ENCODE measurements at places on chromosomes 2 and 18.

GRCh38 chr18:58862851-58863538, 1.7 kb upstream of the ZNF532 start:
- DNase-seq: peak; percentile 42

DNA sequence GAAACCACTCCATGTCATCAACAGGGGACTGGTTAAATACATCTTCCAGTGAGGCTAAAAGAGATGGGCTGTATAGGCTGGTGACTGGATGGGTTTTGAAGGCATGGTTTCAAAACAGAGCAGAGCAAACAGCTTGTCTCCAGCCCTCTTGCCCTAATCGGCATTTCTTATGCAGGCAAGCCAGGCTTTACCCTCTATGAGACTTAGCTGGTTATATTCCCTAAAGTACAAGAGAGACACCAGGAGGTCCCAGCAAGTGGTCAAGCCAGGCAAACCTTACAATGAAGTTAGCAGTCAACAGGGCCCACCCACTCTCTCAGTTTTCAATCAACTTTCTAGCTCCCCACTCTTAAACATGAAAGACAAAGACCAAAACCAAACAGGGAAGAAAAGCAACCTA, 19.0 kb downstream of the OSBPL1A start:
- no peak for DNase-seq

DNA sequence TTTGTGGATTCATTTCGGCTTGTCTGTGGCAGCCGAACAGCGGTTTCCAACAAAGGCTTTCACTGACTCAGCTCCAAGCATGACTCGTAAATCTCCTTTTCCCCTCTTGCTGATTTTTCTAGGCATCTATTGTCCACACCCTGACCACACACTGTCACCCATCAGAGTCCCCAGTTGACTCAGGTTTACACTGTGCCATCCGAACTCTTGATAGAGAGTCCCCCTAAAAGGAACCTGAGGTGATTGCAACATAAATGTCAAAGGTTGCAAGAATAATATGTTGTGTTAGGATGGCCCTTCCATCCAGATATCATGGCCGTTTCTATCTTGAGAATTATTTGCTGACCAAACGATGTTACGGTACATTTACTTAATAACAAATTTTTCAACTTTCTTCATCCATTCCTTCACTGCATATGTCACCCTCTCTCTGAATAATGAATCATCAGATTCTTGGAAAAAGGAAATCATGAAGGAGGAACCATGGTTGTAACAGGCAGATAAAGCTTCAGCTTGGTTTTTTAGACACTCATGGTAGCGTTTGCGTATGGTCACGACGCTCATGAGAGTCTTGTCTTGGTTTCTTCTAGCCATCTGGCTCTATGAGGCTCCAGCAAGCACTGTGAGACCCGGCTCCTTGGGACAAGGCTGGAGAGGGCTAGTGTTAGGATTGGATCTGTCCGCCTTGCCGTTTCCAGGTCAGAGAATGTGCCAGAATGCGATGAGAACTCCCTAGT, 72.1 kb downstream of the NPAS2 start:
- DNase-seq: no peak

GRCh38 chr2:63118821-63119220, 68.2 kb downstream of the OTX1 start:
- no peak for DNase-seq

GRCh38 chr18:74878267-74878666, 280.6 kb downstream of the ZNF407 start:
- DNase-seq: no peak

DNA sequence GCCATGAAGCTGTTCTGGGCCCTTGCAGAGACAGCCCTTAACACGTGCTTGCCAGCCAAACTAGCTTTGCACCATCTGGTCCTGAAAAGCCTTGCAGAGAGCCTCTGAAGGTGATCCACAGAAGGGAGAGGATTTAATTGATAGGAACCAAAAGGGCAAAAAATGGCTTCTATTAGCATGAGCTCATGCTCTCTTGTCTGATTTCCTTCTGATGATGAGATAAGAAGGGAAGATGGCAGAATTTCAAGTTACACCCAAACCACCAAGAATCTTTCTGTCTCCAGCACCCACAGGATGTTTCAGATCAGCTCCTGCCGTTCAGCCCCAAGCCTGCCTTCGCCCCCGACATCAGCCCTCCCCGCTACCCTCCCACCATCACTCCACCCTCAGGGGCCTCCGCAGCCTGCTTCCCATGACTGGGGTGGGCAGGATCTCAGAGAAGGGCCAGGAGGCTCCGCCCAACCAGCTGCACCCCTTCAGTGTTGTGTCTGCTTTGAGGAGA, 23.4 kb upstream of the GLI2 start:
- DNase-seq: peak; percentile 45

- no peak for DNase-seq
These were observed 83.4 kb upstream of the TXNDC2 start for GRCh38 chr18:9802175-9803062.

- DNase-seq: no peak
These were observed 84.0 kb downstream of the RTN4 start for GRCh38 chr2:54966165-54966832.

- no peak for DNase-seq
These were observed 65.2 kb downstream of the RNF152 start for GRCh38 chr18:61827591-61827990.

- DNase-seq: no peak
These were observed 1.0 kb upstream of the NPHP1 start for GRCh38 chr2:110205660-110206455.

GRCh38 chr18:3448838-3449511, 997 bp upstream of the TGIF1 start:
- no peak for DNase-seq

GRCh38 chr2:200264631-200265030, 41.9 kb upstream of the SPATS2L start:
- no peak for DNase-seq

DNA sequence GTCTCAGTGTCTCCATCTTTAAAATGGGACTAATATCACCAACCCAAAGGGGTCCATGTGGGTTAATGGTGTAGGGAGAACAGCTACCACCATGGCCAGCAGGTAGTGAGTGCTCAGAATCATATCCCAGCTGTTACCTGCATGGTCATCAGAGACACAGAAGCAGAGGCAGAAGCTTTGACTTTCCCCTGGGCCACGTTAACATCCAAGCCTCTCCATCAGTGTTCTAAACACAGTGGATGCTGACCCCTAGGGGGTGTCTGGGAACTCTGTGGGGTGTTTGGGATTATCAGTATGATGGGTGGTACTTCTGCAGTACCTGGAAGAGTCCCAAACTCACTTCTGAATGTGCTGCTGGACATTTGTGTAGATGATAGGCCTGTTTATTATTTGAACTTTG, 93.6 kb downstream of the GYPC start:
- DNase-seq: no peak

GRCh38 chr2:211930331-211930730, 608.3 kb downstream of the ERBB4 start:
- DNase-seq: no peak

DNA sequence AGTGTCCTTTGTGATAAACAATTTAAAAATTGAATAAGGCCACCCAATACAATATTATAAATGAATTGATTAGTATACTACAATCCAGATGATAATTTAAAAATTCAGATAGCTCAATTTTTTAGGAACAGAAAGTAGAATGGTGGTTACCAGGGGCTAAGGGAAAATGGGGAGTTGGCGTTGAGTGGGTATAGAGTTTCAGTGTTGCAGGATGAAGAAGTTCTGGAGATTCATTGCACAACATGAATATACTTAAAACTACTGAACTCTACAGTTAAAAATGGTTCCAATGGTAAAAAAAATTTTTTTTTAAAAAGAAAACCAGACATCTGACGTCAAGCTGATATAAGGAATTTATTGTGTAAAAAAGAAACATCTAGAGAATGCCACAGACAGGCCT, 20.9 kb downstream of the SLC39A6 start:
- no peak for DNase-seq

DNA sequence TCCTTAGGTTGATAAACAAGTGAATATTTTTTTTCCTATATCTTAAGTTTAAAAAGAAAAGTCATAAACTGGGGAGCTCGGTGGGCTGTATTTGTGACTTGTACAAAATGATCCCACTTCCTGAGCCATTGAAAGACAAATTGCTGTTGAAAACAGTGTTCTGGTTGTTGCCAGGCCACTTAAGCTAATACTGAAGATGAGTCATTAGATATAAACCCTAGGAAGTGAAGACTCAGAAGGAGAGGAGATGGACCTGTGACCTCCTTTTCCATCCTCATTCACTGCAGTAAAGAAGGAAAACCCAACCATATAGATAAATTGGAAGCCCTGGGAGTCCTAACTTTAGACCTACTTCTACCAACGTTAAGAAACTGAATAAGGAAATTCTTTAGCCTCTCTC, 46.2 kb upstream of the SERPINE2 start:
- DNase-seq: no peak

- DNase-seq: no peak
These were observed 74.4 kb upstream of the TWIST2 start for GRCh38 chr2:238773472-238773871.

- no peak for DNase-seq
These were observed 184.3 kb downstream of the UBE2E3 start for GRCh38 chr2:181164699-181165098.

- DNase-seq: peak; percentile 27
These were observed 265.3 kb upstream of the PKDCC start for GRCh38 chr2:41782306-41783158.

GRCh38 chr18:23835506-23835905, 146.3 kb downstream of the LAMA3 start:
- no peak for DNase-seq

DNA sequence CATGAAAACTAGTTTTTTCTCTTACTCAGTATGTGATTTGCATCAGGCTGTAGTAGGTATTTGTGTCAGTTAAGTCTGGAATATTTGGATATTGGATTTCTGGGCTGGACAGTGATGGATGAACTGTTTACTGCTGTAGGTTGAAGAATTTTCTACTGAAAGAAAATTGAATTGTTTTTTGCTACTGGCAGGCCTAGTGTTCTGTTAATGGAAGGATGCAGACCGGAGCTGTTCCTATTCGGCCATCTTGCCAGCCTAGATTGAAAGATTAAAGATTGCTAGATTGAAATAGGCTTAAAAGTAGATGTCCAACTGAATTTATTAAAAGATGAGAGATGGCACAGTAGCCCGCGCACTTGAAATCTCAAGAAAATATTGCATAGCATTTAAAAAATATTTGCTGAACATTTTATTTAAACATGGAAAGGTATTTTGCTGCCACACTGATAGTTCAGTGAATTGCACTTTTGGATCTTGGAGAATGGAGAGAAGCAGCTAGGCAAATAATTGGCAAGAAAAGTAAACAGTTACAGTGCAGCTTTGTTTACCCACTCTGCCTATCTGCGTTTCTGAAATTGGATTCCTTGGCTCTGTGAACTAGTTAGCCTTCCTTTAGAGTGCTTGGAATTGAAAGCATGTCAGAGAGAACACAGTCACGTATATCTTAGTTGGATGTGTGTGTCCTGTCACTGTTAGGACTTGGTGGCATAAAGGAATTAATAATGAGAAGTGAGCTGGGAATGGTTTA, 54.1 kb downstream of the EPB41L5 start:
- no peak for DNase-seq

- no peak for DNase-seq
These were observed 36.4 kb upstream of the FOSL2 start for GRCh38 chr2:28356095-28356911.

DNA sequence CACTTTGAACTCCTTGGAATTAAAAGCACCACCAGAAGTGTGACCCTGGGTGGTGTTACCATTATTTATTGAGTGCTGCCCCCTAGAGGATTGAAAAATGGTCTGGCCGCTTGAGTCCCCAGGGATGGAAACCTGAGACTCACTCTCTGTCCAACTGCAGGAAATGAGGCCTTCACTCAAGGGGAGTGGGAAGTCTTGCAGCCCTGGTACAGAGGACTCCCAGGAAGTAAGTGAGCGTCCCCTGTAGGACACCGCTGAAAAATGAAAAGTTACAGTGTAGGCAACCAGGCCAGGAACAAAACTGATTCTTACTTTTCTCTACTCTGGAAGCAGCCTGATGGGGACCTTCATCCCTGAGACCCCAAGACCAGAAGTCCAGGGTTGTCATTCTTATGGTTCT, 2.2 kb upstream of the NRP2 start:
- peak; percentile 85 for DNase-seq

DNA sequence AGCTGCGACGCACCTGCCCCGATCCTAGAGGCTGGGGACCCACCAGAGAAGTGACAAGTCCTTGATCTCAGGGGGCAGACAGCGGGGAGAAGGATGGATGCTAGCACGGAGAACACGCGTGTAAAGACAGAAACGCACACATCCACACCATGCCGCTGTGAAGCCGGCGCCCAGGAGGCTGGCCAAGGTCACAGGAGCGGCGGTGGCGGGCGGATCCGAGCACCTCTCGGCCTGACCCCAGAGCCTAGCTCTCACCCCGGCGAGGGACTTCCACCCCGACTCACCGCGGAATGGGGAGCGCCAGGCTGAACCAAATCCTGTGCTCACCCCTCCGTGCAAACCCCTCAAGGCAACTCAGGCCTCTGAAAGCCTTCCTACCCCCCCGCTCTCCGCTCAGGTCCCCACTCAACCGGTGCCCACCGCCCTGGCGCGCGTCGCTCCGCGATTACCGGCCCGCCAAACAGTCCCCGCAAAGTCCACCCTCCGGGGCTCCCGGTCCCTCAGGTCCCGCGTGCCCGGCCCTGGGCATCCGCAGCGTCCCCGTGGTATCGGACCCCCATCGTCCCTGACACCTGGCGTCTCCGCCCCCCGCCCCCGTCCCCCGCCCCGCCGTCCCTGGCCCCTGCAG, 460 bp upstream of the LRRFIP1 start:
- DNase-seq: no peak

- no peak for DNase-seq
These were observed 1.1 kb upstream of the ATP6V1C2 start for GRCh38 chr2:10720306-10720705.

DNA sequence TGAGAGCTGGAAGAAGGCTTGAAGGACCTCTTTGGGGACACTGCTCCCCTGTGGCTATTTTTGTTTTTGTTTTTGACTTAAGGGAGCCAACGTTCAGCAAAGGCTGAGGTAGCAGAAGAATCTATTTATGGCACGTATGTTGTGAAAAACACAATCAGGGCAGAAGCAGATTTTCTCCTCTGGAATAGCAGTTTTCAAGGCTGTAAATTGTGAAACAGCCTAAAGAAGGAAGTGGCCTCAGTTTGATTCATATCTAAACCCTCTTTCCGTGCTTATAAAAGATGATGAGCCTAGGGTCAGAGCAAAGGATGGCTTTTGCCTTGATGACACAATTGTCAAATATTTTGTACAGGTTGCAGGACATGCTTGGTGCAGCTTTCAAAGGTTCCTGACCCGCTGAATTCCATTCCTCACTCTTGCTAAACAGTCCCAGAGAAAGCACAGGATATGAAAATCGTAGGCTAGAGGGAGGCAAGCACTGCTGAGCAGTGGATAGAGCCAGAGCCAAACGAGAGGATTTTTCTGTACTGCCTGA, 106.2 kb upstream of the DLX2 start:
- DNase-seq: no peak

GRCh38 chr2:101704816-101705578, 7.5 kb downstream of the MAP4K4 start:
- DNase-seq: no peak

GRCh38 chr2:80459028-80459427, 154.5 kb upstream of the LRRTM1 start:
- no peak for DNase-seq

- DNase-seq: peak; percentile 33
These were observed 327.9 kb downstream of the LPIN1 start for GRCh38 chr2:12074126-12074844.
